ENCODE measurements at places on chromosomes 13 and 19. TPM values are rescaled to one million over a fixed set of nuclear protein-coding genes. Genes with fewer than 3 reads are reported as not detected.

- DNase-seq = no peak
Observed at GRCh38 chr19:49896863-49897621, at the start of gene IL4I1. IL4I1 (minus strand) TSS chr19:49896887; CDS start chr19:49896160, 727 bp downstream.

DNA sequence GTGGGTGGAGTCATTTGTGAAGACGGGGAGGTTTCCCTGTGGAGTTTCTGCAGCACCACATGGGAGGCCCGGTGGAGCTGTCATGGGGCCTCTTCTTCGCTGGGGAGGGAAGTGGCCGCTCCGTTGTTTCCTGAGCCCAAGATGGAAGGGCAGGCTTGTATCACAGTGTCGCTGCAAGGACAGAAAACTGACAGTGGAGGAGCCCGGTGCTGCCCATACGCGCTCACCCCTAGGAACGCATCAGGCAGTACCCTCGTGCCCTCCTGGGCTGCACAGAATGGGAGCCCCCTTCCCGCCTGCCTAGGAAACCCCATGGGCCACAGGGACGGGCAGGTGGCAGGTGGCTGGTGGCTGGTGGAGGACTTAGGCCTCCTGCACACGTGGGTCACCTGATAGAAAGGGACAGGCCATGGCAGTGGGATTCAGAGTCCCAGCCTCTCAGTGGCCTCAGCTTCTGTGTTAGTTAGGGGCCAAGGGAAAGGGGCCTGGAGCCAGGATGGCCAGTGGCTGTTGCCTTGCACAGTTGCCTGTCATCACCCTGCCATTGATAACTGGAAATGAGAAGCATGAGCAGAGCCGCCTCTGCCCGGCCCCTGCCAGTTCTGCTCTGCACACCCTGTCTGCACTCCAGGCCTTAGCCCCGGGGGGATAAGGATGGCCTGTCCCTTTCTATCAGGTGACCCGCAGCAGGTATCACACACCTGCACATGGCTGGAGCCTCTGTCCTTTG lies 7.6 kb downstream of the COL4A2 start:
- no peak for DNase-seq

Gene ACER1
- total RNA-seq = 0.16 TPM

GRCh38 chr13:95160112-95160906 lies 140.9 kb downstream of the ABCC4 start:
- DNase-seq = no peak

Gene NBEA
- 32.8 TPM for total RNA-seq

DNA sequence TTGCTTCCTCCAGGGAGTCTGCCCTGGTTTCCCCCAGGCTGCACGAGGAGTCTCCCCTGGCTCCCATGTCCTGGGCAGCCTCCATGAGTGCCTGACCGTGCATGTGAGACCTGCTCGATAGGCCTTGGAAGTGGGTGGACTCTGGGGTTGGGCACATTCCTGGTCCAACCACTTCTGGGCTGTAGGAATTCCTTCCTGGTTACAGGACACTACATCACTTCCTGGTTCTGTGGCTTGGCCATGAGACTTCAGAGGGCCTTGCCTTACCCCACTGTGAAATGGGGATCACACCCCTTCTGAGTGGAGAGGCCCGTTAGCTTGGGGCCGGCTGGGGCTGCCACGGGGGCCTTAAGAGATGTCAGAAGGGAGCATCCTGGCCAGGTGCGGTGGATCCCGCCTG lies 4.0 kb upstream of the ZNF628 start:
- no peak for DNase-seq

DNA sequence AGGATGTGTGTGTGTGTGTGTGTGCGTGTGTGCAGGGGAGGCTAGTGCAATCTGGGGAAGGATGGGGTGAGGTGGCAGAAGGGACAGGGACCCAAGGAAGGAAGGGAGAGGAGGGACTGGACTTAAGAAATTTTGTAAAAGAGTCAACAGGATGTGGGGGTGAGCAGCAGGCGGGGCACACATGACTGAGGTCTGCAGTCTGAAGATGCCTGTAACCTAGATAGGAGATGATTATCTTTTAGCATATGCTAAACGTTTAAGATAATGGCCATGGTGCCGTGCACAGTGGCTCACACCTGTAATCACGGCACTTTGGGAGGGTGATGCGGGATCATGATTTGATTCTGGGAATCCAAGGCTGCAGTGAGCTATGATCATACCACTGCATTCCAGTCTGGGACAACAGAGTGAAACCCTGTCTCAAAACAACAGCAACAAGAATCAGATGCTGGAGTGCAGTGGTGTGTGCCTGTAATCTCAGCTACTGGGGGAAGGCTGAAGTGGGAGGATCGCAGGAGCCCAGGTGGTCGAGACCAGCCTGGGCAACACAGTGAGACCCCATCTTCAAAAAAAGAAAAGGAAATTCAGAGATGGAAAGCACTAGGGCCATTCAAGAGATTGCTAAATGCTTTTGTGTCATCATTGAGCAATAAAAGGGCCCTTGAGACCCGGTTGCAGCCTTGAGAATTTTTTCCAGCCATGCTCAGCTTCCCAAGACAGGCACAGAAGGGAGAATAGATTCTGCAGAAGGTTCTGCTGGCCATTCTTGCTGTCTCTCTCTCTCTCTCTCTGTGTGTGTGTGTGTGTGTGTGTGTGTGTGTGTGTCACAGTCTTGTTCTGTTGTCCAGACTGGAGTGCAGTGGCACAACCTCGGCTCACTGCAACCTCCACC lies 3.8 kb upstream of the ZNF414 start:
- no peak for DNase-seq

- peak; percentile 59 for DNase-seq
Observed at GRCh38 chr13:31538067-31539042, 201.0 kb upstream of the RXFP2 start.

GRCh38 chr13:107475753-107476453 lies 739.4 kb downstream of the LIG4 start:
- no peak for DNase-seq

DNA sequence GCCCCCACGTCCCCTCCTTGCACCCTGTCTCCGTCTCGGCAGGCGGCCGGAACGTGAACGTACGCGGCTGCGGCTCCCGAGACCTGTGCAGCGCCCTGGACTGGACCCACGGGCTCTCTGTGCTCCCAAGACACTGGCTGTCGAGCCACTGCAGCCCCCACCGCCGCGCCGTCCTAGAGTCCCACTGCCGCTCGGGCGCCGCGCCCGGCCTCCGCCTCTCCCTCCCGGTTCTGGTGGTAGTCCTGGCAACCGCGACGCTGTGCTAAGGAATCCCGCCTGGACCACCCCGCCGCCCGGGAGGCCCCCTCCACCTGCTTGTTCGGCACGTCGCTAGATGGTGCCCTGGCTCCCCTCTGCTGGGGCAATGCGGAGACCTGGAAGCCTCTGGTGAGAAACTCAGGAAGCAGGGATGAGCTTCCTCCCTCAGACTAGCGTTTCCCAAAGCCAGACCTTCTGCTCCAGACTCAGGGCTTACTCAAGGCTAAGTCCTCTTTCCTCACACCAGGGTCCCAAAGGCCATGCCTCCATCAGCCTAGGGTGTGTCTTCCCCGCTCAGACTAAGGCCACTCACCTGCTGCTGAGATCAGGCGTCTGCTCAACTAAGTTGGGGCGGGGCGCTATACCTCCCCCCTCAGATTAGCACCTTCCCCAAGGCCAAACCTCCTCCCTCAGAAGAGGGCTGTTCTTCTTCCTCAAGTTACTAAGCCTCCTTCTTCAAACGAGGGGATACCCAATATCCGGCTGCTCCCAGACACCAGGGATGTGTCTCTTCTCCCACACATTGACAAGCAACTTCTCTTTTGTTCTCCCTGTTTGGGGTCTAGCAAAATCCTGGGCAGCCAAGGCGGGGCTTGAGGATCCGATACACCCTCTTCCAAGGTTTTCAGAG lies 16.1 kb upstream of the IRGC start:
- DNase-seq = peak; percentile 73

DNA sequence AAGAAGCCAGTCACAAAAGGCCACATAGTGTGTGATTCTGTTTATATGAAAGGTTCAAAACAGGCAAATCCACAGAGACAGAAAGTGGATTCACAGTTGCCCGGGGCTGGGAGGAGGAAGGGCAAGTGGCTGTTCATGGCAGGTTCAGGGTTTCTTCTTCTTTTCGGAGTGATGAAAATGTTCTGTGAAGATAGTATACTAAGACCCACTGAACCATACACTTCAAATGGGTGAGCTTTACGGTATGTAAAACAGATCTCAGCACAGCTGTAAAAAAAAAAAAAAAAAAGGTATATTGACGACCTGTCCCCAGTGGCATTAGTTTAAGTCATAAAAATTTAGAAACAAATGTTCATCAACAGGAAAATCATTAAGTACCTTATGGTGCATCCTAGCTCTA lies 32.2 kb downstream of the RFX2 start:
- no peak for DNase-seq

Gene ZNF57
- 3.9 TPM for total RNA-seq

Gene ZNF682
- total RNA-seq = 13.0 TPM

Gene ZNF132
- total RNA-seq = 4.2 TPM

- DNase-seq = no peak
Observed at GRCh38 chr13:99153219-99153618, 47.4 kb upstream of the UBAC2 start.

Gene LRRC25
- 0.18 TPM for total RNA-seq

Gene TRIP10
- 73.2 TPM for total RNA-seq

Gene ZNF560
- total RNA-seq = not detected

Gene ETV2
- 1.5 TPM for total RNA-seq

GRCh38 chr13:106178816-106179215 lies 356.6 kb downstream of the EFNB2 start:
- no peak for DNase-seq

GRCh38 chr13:110902370-110902769 lies 12.5 kb downstream of the ANKRD10 start:
- no peak for DNase-seq

Gene TOMM40
- total RNA-seq = 47.7 TPM

DNA sequence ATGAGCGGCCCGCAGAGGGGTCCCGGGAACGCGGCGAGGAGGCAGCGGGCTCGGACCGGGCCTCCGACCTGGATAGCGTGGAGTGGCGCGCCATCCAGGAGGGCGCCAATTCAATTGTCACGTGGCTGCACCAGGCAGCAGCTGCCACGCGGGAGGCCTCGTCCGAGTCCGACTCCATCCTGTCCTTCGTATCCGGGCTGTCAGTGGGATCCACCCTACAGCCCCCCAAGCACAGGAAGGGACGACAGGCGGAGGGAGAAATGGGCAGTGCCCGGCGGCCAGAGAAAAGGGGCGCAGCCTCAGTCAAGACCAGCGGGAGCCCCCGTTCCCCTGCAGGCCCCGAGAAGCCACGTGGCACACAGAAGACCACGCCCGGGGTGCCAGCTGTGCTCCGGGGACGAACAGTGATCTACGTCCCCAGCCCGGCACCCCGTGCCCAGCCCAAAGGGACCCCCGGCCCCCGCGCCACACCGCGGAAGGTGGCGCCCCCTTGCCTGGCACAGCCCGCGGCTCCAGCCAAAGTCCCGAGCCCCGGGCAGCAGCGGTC lies 10.7 kb downstream of the C19orf25 start:
- no peak for DNase-seq

Gene RANBP3
- 87.2 TPM for total RNA-seq

GRCh38 chr13:105365831-105366230 lies 1169.6 kb downstream of the EFNB2 start:
- DNase-seq = no peak

Gene TRAPPC2B
- 12.2 TPM for total RNA-seq

Gene ZNF480
- 18.0 TPM for total RNA-seq

Gene FXYD1
- total RNA-seq = 4.3 TPM

- DNase-seq = no peak
Observed at GRCh38 chr19:35171730-35172129, 17.2 kb downstream of the FXYD5 start.

DNA sequence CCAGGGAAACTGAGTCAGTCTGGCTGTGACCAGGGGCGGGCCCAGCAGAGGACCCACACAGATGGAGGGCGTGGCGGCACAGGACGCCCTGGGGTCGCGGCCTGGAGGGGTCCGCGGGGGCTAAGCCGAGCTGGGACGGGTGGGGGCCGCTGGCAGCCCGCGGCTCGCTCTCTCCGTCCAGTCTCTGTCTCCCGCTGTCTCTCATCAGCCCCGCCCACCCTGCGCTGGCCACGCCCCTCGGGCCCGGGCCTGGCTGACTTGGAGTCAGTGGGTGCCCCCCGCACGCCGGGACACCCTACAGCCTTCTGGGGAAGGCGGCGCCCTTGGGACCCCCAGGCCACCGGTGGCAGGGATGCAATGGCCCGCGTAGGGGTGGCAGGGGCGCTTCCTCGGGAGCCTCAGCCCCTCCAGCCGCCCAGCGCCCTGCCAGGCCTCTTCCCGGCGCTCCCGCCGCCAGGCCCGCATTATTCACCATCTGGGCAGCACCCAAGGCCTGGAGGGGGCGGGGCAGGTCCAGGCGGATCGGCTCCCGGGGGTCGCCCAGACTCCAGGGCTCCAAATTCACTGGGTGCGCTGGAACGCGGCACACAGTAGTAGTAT lies at the start of gene TBXA2R:
TSS of gene TBXA2R (minus strand) at position 186 of the 600 bp plus-strand sequence. CDS start 6,241 bp downstream, outside the sequence.
- DNase-seq = no peak

Gene ZNF625
- total RNA-seq = 24.4 TPM

- DNase-seq = no peak
Observed at GRCh38 chr13:43424412-43424811, 362.4 kb downstream of the ENOX1 start.

- no peak for DNase-seq
Observed at GRCh38 chr13:112229992-112230872, 145.9 kb upstream of the SPACA7 start.

DNA sequence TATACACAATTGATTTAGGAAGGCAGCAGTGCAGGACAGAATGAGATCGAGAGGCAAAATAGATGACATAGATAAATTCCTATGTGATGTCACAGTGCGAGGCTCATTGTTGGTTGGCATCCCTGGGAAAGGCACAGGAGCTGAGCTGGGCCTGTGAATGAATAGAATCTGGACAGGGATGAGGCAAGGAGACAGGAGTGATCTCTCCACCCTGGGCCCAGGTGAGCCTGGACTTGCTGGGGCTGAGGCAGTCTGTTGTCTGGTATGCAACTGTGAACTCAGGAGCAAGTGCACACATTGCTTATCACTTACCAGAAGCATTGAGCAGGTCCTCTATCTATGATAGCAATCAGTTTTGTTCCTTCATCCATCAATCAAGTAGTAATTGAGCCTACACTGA lies 48.2 kb upstream of the ESD start:
- no peak for DNase-seq

Gene GIPC3
- 0.09 TPM for total RNA-seq

Gene SLC7A10
- total RNA-seq = 0.91 TPM

DNA sequence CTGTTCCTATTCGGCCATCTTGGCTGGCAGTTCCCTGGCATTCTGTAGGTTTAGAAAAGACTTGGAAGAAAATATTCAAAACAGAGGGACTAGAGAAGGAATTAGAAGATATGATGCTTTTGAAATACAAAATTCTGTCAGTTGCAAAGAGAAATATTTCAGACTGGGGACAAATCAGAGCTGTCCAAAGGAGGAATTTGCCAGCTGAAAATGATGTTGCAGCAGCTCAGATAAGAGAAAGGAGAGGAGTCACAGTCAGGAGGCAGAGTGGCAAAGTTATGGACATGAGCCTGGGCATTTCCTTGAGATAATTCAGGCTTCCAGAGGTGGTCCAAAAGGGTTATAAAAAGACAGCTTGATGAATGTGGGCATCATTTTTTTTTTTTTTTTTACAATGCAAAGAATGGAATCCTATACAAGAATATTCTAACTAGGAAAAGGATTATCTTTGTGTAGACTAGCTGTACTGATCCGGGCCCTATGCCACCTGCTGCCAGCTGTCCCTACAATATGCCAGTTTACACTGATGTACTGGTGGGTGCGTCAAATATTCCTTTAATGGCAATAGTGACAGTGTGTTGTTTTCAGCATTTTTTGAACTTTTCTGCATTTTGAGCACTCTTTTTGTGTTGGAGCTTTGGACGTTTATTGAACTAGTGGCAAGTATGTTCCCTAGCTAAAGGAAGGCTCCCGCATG lies 31.8 kb upstream of the CBY2 start:
- DNase-seq = no peak
